ENCODE measurements at places on chromosomes 6 and 20.

DNA sequence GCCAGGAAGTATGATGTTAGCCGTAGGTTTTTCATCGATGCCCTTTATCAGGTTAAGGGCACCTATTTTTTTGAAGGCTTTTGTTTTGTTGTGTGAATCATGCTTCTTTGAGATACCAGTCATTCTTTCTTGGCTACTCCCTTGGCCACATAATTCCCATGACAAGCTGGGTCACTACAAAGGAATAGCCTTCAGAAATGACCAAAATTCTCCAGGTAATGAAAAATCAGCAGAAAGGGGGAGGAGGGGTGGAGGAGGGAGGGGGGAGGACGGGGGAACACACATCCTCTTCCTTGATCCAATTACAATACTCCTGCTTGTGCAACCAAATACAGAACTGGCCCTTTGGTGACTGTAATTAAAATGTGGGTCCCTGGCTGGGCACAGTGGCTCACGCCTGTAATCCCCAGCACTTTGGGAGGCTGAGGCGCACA is 21.7 kb upstream of the TGM2 start:
- ATAC-seq: no peak

DNA sequence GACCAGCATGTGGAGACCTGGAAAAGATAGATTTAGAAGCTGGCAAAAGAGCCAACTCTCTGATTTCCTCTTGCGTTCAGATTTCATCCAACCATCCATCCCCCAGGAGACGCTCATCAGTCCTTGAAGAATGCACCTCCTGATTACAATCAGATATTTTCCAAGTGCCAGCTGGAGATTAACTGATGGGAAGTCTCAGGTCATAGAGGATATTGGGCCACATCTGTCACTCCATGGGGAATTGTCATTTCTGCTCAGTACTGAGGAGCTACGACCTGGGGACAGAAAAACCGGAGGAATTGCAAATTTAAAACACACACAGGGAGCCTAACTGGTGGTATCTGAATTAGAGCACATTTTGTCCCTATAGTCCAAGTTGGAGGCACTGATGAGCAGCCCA is 496.2 kb upstream of the SULF2 start:
- no peak for ATAC-seq

DNA sequence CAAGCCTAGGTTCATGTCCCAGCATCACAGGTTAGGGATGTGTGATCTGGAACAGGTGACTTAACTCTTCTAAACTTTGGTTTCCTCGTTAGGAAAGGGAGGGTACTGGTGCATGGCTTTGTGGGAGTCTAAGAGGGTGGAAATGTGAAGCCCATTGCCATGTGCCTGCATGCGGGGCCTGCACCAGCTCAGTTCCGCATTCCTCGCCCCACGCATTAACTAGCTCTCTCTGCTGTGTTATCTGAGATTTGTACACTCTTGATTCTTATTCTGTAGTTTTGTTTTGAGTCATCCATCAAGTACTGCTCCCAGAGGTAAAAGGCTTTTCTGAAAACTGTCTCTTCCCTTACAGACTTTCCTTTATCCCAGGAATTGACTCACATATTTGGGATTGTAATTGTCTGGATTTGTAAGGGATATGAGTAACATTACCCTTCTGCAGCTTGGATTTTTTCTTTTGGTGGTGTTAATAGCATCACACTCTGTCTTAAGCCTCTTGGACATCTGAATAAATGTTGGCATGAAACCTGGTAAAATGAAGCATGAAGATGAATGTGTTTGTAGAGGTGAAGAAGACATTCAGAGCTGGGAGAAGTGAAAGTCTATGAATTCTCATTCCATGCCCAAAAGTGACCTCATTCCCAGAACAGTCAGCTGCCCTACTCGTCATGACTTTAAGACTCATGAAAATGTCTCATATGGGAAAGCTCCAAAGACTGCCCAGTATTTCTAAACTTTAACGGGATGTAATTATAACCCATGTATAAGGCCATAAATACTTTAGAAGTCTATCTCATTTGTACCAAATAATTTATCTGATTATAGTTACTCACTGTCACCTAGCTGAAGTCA is 357.3 kb downstream of the FOXA2 start:
- ATAC-seq: no peak

DNA sequence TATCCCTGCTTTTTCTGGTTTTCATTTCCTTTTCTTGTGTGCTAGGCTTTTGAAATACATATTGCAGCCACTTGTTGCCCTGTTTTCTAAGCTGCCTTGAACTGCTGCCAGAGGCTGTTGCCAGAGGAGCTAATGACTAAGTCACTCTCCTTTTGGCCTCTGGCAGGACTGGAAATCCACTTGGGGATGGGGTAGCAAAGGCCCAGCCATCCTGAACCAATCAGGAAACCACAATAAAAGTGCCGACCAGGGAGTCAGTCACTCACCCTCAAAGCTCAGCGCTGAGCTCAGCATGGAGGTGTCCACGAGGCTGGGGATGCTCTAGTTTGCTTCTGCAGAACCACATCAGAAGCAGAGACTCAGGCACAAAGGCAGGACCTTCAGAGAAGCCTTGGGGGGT is 813.0 kb downstream of the DHX35 start:
- ATAC-seq: no peak

DNA sequence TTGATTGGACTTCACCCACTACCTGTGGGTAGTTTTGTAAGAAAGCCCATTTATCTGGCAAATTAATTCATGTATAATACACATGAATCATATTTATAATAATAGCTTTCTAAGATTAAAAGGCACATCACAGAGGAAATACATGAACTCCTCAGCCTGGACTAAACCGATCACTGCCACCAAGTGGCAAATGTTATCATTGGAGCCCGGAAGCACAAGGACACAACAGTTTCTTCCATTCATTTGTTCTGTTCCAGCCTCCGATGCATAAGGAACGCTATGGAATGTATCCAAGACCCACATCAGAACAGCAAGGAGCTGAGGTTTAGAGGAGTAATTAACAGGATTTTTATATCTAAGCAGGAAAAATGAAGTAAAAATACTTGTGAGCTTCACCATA is 13.9 kb upstream of the IPCEF1 start:
- no peak for ATAC-seq

- ATAC-seq: no peak
Measured at GRCh38 chr6:14211562-14211942, 94.0 kb downstream of the CD83 start.

GRCh38 chr6:12327391-12327790 is 37.2 kb downstream of the EDN1 start:
- no peak for ATAC-seq

DNA sequence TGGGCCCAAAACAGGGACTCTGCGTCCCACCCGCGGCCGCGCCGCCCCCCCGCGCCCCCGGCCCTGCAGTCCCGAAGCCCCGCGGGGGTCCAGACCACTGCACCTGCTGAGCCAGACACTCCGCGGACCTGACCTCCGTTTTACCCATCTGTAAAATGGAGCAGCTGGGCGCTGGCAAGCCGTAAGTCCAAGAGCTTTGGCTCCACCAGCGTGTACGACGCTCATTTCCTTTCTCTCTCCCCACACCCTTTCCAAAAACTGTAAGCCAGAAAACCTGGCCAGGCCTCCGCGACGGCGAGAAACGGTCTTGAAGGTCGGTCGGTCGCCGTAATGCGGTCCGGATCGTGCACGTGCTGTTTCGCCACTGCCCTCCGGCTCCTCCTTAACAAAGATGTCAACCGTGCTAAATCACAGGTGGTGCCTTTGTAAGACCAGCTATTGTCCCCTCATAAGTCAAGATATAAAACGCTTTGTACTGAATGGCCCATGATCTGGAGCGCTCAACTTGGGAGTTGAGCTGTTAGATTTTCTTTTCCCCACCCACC is 7.8 kb upstream of the NR2E1 start:
- no peak for ATAC-seq

- ATAC-seq: peak; percentile 67
Measured at GRCh38 chr6:28606424-28607391, 81.0 kb downstream of the GPX5 start.

GRCh38 chr6:167497428-167498056 is 172.7 kb downstream of the TTLL2 start:
- ATAC-seq: no peak

DNA sequence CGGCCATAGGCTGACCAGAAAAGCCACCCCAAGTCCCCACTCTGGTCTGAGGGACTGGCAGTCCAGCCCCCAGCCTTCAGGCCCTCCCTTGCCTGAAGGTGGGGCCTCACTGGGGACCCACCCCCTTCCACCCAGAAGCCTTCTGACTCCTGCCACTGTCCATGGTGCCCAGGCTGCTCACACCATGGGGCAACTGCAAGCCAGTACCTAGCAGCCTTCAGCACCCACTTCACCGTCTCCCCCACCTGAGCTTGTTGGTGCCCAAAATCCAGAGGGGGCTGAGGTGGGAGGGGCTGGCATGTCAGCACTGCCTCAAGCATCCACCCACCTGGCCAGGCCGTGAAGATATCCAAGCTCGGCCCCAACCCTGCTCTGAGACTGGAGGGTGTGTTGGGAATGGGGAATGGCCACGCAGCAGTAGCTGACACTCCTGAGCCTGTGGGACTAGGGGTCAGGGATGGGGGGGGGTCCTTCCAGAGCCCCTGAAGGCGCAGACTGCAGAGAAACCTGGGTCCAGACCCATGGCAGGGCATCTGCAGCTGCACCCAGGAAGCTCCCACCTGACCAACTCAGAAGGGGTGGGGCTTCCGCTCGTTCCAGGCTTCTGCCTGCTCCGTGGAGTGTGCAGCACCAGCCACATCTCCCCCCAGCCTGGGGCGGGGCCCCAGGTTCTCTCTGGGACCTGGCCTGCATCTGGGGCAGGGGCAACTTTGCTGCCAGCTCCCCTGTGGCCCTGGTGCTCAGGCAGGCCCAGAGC is 942.1 kb upstream of the EPHA7 start:
- no peak for ATAC-seq

DNA sequence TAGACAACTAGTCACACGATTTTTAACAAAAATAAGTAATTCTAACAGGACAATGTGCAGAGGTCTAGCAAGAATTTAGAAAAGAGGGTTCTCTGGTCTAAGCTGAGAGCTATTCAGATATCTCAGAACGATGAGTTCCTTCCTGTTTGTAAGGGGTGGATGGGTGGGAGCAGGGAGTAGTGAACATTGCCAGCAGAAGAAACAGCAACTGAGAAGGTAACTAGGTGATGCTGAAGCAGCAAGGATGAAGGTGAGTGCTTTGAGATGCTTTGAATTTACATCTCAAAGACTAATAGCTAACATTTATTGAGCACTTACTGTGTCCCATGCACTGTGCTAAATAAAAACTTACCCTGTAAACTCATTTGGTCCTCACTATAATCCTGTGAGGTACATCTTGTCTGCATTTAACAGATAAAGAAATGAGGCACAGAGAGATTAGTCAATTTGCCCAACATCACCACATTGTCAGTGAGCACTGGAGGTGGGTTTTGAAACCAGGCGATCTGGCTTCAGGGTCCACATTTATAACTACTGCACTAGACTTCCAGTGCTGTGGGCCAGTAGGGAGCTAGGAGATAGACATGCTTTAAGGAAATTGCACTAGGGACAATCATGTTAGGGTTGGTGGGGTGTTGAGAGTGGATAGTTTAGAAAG is 15.7 kb downstream of the BRD2 start:
- ATAC-seq: peak; percentile 25

- ATAC-seq: no peak
Measured at GRCh38 chr6:168704678-168705077, 263.7 kb downstream of the SMOC2 start.

GRCh38 chr6:20013066-20013861 is 176.1 kb downstream of the ID4 start:
- no peak for ATAC-seq

DNA sequence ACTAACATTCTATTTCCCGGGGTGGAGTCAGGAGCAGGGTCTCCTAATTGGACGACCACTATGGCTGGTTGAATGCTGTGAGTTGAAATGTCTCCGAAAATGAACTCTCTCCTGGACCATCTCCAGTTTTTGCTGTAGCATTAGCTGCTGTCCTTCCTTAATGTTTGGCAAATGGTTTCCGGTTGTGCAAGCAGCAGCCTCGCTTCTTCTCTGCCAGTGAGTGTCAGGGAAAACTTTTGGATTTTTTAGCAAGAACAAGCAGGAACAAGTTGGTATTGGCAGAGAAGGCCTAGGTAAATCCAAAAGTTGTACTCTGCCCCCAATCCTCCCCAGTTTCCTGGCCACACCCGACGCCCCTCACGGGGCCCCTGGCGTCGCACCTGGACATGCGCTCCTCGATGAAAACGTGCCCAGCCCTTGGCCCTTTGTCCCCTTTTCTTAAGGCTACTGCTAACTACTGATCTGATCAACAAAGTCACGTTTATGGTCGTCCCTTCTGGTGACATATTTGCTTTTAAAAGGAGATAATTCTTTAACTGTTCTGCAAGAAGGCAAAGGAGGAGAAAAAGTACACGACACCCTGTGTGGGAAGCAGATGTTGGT is 103.2 kb downstream of the ARMC2 start:
- ATAC-seq: no peak

DNA sequence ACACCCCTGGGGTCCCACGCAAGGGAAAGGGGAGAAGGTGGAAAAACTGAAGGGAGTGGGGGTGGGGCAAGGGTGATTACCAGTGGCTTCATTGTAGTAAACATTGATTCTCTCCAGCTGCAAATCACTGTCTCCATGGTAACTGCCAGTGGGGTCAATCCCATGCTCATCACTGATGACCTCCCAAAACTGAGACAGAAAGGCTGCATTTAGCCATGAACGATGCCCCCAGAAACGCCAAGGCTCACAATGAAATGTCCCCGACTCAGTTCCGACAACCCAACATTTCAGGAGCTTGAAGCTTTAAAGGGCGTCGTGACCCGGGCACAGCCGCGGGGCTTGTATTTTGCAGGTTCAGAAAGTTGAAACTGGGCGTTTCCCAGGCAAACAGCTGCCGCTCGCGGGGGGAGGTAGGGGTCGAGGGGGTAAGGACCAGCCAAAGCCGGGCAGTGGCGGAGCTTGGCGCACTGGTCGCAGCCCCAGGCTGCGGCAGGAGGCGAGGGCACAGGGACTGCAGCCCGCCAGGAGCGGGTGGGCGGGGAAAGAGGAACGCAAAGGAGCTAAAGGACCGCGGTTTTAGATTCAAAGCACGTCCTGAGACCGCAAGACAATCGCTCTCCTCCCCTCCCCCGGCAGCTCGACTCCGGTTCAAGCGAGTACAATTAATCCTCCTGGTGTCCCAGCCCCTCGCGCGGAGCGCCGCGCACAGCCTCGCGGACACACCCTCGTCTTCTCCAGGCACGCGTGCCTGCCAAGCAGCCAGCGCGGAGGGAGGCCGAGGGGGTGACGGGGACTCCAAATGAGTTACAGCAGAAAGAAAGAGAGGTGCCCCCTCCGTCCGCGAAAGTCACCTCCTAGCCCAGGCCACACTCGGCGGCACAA is 731 bp downstream of the TUBB2B start:
- ATAC-seq: no peak
